ENCODE measurements at places on chromosomes 6 and 20.
A peak's percentile ranks its signal among the peaks of the same experiment; 100 is the strongest.

DNA sequence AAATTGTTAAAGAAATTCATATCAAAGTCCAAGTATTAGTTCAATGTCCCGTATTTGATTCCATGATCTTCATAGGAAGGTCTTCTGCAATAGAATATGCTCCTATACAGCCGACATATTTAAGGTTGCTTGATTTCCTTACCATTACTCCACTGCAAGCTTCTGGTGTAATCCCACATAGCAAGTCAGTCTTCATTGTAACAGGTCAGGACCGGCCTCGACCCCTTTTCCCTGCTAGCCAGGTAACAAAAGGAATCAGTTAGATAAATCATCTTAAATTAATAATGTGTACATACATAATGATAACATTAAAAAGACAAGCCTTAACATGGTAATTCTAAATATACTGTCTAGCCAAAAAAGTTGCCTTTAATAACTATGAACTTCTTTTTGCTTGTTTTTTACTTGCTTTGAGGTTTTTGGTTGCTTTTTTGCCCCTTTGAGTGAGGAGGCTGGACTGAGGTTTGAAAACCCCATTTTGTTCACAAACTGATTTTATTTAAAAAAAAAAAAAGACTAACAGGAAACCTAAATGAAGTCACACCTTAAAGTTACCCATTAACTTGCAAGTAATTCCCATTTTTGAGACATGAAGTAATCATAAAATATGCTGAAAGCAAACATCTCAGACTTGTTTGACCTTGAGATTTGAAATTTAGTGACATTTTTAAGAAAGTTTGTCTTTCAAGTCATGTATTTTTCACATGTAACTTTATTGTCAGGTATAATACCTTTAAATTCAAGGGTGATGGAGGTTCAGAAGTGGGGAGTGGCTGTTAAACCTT is 19.2 kb upstream of the SNX14 start:
- no peak for DNase-seq

GRCh38 chr6:1200409-1201101 is 111.3 kb upstream of the FOXQ1 start:
- DNase-seq = peak; percentile 4

DNA sequence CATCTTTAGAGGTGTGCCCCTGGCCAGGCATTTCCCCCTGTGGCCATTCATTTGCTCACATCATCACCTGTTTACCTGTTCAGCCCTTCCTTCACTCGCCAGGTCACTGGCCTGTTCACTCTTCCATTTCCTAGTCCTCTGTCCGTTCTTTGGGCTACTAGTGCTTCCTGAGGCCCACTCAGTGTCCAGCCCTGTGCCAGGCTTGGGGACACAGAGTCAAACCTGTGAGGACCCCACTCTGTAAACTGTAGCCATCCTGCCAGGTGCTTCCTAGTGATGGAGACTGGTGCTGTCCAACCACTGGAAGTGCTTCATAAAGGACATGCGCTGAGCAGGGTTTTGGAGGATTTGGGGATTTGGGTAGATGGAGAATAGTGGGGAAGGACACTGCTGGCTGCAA is 3.5 kb downstream of the DLGAP4 start:
- no peak for DNase-seq

DNA sequence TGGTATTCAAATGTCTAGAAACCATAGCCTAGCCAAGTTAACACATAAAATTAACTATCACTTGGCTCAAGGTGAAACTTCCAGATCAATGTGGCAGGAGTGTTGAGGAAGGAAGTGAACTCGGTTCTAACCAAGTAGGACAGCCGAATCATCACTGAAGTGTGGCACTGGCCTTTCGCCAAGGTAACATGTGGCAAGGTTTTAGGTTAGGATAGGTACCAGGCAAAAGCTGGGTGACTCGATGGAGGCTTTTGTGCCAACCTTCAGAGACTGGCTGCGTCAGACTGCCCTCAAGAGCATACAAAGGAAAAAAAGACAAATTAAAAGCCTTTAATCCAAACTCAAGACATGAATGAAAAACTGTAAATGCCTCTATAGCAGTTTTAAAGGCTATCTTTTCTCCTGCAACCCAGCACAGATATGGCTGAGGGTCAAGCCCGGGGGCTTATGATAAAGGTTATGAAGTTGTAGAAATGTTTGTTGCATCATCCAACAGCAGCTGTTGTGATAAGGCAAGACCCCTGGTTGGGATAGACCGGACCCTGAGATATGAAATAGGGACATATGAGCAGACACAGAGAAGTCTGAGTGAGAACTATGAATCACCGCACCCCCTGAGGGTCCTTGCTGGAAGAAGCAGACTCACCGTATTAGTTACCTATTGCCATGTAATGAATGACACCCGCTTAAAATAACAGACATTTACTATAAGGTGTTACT is 11.9 kb downstream of the PSMB9 start:
- no peak for DNase-seq

- peak; percentile 7 for DNase-seq
These were observed 6.4 kb downstream of the SCAND1 start for GRCh38 chr20:35947907-35948306.

- no peak for DNase-seq
These were observed 1581.8 kb downstream of the HACE1 start for GRCh38 chr6:103277936-103278335.

DNA sequence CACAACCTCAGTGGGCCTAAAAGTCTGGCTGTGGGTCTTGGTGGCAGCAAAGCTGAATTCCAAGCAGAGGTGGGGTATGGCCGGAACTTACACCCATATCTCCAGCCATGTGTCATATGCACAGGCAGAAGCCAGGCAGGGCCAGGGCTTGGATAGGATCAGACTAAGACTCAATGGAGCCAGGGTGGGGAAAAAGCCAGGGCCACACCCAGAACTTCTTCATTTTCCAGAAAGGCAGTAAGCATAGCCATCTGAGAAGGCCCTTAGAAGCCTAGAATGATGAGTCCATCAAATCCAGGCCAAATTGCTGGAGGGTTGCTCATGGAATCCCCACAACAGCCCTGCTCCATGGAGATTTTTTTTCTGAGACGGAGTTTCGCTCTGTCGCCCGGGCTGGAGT is 116.2 kb upstream of the SRSF6 start:
- no peak for DNase-seq

- DNase-seq = peak; percentile 66
These were observed 29.3 kb upstream of the TRIM27 start for GRCh38 chr6:28953039-28953584.

DNA sequence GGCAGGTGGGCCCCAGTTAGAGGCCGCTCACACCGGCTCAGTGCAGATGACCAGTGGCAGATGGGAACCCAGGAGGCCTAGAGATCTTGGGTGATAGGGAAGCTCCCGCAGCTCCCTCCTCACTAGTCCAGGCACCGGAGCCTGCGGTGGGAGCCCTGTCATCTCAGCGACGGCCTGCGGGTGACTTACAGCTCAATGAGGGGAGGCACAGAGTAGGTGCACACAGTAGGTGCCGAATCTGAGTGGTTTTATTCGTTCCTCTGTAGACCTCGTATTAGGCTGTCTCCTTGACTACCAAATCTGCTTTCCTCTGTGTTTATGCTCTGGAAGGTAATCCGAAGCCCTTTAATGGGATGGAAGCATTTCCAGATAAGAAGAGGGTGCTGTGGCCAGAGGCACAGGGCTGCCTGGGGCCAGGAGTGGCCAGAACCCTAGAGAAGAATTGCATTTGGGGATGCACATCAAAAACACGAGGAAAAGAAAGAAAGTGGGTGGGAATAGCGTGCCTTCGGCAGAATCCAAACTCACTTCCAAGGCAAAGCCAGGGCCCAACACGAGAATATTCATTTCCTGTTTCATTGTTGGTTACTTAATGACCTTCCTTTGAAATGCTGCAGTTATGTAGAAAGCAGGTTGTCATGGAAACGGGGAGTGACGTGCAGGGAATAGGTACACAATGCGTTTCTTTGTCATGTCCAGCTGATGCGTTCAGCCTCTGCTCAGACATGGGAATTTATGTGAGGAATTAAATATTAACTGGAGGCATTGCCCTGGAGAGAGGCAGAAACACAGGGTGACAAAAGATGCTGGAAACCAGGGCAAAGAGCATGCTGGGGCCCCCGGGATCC is 24.7 kb downstream of the MYT1 start:
- DNase-seq = peak; percentile 68

GRCh38 chr6:50318536-50318935 is 268.8 kb upstream of the DEFB112 start:
- no peak for DNase-seq

- DNase-seq = peak; percentile 8
These were observed 19.5 kb downstream of the KIF3B start for GRCh38 chr20:32296819-32297420.

- DNase-seq = no peak
These were observed at the start of gene HLA-DRB5 for GRCh38 chr6:32529697-32530430. TSS of gene HLA-DRB5 (minus strand) at chr6:32530287. CDS start at chr6:32530224, 63 bp downstream.

- no peak for DNase-seq
These were observed 2.5 kb downstream of the ADRM1 start for GRCh38 chr20:62305149-62305764.

GRCh38 chr6:117448011-117448410 is 22.3 kb upstream of the ROS1 start:
- DNase-seq = no peak

DNA sequence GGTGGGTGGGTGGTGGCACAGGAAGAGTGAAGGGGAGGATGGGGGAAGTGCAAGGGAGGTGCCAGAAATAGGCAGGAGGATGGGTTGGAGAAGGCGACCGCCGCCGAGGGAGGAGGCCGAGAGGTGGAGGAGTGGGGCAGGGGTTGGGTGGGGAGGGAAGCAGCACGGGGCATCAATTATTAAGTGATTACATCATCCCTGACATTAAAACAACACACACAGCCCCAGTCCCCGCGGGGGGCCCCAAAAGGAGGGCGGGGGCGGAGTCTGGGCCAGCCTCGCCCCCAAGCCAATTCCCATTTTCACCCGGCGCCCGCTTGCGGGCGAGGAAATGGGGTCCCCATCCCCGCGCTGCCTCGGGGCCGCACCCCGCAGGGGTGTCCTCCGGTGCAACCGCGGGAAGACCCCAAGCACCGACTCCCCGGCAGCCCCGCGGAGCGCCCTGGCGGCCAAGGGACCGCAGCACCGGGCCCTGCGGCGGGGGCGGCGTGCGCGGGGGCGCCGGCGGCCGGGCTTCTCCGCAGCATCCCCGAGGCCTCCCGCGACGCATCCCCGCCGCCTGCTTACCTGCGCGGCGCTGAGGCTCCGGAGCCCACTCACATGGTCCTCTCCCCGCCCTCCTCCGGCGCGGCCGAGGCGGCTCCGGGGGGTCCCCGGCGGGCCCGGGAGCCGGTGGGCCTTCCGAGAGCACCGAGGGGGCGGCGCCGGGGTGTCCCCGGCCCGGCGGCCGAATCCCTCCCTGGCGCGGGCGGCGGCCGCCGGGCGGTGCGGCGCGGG is 663 bp downstream of the FYN start:
- DNase-seq = peak; percentile 48

DNA sequence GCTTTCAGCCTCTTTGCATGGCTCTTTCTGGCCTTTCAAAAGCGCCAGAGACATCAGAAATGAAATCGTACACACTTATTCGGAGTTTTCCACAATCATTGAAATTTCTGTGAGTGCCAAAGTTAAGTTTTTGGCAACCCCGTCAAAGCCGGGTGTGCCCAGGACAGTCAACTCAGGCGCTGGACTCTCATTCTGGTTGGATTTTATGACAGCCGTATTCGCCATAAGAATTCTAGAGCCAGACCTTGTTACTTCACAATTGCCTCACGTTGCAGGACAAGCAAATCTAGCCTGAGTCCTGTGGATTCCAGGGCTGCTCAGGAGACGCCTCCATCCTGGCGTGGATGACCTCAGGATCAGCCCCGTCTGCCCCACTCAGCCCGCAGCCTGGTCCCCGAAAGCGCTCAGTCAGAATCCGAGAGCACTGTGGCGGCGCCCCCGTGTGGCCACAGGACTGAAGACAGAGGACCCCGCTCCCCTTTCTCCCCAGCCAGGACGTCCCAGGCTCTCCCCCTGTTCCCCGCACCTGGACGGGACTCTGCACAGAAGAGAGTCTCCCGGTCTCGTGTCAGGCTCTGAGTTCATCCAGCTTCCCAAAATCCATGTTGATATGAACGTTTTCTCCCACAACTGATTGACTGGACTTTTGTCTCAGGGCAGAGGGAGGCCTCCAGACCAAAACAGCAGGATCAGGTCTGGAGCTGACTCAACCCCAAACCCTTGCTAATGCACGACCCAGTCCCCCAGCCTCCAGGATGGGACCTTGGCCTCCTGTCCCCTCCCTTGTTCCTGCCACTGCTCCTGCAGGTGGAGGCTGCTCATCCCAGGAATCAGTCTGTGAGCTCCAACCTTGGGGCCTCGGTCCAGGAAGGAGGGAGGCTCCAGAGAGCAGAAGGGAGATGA is 38.2 kb downstream of the MICA start:
- peak; percentile 69 for DNase-seq

DNA sequence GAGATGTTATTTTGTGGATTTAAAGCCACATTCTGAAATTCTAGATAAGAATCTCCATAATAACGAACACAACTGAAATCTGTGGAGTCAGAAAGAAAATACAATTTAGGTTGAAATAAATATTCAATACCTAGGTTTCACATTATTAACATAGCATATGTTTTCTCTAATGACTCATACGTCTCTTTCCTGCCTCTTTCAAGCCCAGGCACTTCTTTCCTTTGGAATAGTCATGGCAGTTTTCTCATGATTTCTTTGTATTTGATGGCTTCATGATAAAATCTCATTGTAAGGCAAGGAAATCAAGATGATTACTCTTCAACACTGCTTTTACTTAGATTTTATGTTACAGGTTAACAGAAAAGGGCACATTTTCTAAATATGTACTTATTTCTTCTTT is 803.7 kb downstream of the PHF3 start:
- DNase-seq = no peak

- no peak for DNase-seq
These were observed 68.8 kb upstream of the MYLIP start for GRCh38 chr6:16060039-16060438.

- no peak for DNase-seq
These were observed 405.5 kb upstream of the PLCB4 start for GRCh38 chr20:8663424-8663823.

- DNase-seq = no peak
These were observed 31.3 kb upstream of the AAR2 start for GRCh38 chr20:36205026-36205425.

DNA sequence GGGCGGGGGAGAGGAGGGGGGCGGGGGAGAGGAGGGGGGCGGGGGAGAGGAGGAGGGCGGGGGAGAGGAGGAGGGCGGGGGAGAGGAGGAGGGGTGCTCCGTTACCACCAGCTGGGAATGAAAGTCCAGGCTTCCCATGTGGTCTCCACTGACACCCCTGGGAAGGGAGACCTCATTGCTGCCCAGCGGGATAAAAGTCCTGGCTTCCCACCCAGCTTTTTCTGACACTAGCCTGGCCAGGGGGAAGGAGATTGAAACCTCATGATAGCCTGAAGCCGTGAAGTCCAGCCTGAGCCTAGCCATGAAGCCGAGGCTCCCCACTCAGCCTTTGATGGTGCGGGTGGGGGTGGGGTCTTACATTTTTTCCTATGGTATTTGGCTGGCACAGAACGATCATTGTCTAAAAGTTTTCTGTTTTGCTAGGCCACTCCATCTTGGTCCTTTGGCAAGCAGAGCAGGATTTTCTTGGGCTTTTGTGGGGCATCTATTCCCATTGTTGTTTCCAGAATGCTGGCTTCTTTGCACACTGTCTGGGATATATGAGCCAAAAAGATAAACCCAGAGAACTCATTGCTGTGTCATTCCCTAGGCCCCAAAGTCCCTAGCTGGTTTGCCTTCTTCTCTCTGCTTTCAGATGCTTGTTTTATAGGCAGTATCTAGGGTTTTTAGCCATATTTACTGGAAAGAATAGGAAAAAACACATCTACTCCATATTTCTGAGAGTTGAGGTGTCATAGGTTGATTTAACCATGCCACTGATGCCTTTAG is 67.9 kb upstream of the RNF24 start:
- DNase-seq = peak; percentile 85

GRCh38 chr6:23875006-23875405 is 251.0 kb upstream of the NRSN1 start:
- no peak for DNase-seq

GRCh38 chr6:63214816-63215215 is 3.5 kb downstream of the FKBP1C start:
- DNase-seq = no peak
